ENCODE measurements at places on chromosomes 7 and 10.

DNA sequence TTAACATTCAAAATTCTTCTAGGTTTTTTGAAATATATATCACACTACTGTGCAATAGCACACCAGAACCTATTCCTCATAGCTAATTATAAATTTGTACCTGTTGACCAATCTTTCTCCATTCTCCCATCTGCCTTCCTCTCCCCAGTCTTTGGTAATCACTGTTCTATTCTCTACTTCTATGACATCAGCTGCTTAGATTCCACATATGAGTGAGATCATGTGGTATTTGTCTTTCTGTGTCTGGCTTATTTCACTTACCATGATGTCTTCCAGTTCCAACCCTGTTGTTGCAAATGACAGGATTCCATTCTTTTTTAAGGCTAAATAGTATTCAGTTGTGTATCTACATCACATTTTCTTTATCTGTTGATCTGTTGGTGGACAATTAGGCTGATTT is 54.4 kb upstream of the CCDC6 start:
- DNase-seq = no peak

DNA sequence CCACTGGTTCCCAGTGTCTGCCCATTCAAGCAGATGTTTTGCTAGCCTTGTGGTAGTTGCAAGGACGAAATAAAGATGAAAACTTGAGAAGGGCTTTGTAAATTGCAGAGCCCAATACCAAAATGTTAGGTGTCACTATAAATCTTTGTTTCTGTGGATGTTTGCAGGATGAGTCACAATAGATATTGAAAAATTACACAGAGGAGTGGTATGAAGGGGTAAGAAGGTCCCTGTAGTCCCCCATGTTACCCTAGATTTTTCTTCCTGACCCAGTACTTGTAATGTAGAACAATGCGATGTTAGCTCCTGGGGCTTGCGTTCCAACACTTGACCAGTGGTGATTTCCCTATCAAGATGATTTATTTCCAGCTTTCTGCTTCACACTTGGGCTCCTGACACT is 102.6 kb upstream of the LYZL1 start:
- DNase-seq = no peak

GRCh38 chr7:13797545-13797944 is 191.9 kb downstream of the ETV1 start:
- no peak for DNase-seq

GRCh38 chr7:113796557-113796956 is 122.3 kb downstream of the PPP1R3A start:
- DNase-seq = no peak

- no peak for DNase-seq
Measured at GRCh38 chr10:77043420-77043763, 594.2 kb downstream of the KCNMA1 start.

GRCh38 chr7:22351878-22352277 is 5.1 kb downstream of the RAPGEF5 start:
- DNase-seq = no peak

GRCh38 chr7:142716596-142716995 is 32.7 kb upstream of the PRSS1 start:
- no peak for DNase-seq

- DNase-seq = no peak
Measured at GRCh38 chr10:110725801-110726630, 81.9 kb downstream of the RBM20 start.

- DNase-seq = no peak
Measured at GRCh38 chr7:83366629-83367028, 203.9 kb upstream of the PCLO start.

DNA sequence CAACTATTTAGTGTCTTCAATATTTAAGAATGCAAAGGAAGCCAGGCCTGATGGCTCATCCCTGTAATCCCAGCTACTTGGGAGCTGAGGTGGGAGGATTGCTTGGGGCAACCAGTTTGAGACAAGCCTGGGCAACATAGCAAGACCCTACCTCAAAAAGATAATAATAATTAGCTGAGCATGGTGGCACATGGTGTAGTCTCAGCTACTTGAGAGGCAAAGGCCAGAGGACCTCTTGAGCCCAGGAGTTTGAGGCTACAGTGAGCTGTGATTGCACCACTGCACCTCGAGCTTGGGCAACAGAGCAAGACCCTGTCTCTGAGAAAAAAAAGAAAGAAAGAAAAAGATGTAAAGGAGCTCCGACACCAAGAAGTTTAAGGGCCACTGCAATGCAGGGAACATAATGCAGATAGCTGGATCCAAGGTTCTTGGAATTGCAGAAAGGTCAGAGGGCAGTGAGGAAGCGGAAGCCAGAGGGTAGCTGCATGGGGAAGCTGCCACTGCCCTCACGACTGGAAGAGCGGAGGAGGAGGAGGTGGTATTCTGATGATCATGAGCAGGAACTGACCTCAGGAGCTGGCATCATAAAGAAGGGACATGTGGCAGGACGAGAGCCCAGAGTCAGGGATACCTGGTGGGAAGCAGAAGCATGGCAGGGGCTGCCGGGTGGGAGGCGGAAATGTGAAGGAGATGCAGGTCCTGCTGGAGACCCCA is 60.2 kb upstream of the PODXL start:
- DNase-seq = no peak

GRCh38 chr10:70673929-70674559 is 1.7 kb downstream of the ADAMTS14 start:
- DNase-seq = no peak

GRCh38 chr7:21443149-21443841 is 15.4 kb downstream of the SP4 start:
- no peak for DNase-seq

- no peak for DNase-seq
Measured at GRCh38 chr10:70223728-70224127, 9.5 kb downstream of the PPA1 start.

GRCh38 chr7:29320577-29320976 is 126.0 kb downstream of the CHN2 start:
- DNase-seq = no peak

DNA sequence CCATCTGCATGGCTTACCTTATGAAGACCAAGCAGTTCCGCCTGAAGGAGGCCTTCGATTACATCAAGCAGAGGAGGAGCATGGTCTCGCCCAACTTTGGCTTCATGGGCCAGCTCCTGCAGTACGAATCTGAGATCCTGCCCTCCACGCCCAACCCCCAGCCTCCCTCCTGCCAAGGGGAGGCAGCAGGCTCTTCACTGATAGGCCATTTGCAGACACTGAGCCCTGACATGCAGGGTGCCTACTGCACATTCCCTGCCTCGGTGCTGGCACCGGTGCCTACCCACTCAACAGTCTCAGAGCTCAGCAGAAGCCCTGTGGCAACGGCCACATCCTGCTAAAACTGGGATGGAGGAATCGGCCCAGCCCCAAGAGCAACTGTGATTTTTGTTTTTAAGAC is 12.4 kb downstream of the DUSP5 start:
- DNase-seq = no peak

DNA sequence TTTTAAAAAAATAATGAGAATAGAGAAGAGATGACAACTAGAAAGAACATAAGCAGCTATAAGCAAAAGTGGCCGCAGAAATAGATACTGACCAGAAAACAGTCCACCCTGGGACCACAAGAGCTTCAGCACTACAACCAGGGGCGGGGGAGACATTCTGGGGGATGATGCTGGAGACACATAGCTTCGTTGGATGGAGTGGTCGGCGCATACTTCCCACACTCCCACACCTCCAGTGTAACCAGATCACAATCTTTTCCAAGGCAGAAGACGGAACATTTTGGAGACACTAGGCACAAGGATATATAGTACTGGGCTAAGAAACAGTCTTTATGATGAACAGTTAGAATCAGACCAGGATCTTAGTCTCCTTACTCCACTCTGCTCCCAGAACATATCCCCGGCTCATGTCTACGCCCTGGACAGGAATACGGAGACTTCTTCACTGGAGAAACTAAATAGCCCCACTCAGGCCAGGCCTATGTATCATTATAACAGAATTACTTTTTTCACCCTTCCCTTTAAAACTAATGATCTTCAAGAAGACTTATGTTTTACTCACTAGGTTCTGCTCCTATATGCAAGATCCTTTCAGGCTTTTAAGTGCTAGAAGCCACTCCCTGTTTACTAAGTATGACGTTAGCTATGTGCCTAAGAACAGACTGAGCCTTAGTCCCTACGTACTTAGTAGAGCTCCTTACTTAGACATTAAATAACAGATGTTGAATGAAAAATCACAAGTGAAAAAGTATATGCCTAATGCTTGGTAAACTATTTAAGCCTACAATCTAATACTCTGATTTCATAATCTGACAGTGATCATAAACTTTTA is 169.6 kb downstream of the SRPK2 start:
- no peak for DNase-seq

GRCh38 chr10:73922864-73923133 is 11.9 kb downstream of the PLAU start:
- no peak for DNase-seq

DNA sequence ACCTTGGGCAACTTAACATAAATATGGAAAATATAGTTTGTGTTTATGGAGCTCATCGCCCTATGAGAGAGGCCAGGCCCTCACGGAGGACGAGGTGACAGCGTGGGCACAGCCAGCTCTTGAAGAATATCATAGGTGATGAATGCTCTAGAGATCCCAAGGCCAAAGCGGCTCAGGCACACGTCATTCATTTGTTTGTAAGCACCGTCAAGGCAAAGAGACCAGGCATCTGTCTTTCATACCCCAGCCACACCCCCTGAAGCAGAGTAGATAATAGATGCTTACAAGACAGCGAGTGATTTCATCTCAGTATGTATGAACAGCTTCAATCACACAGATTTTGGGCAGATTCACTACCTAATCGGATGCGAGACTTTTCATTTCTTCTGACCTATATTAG is 242.1 kb upstream of the C7orf33 start:
- DNase-seq = no peak

GRCh38 chr10:118785551-118785950 is 30.8 kb upstream of the CACUL1 start:
- no peak for DNase-seq

DNA sequence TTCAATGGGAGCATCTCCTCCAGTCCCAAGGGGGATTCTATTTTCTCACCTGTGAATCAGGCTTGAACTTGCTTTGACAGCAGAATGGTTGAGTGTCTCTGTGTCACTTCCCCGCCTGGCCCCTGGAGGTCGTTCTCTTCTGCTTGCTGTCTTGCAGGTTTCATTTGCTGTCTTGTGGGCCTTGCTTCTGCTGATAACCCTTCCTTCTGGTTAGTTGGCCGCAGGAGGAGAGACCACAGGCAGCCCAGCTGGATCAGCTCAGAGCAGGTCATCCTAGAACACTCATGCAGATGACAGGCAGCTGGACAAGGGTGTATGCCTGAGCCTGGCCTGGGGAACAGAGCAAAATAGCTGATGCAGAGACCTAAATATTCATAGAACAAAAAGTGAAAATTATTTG is 344.2 kb upstream of the ADARB2 start:
- no peak for DNase-seq

DNA sequence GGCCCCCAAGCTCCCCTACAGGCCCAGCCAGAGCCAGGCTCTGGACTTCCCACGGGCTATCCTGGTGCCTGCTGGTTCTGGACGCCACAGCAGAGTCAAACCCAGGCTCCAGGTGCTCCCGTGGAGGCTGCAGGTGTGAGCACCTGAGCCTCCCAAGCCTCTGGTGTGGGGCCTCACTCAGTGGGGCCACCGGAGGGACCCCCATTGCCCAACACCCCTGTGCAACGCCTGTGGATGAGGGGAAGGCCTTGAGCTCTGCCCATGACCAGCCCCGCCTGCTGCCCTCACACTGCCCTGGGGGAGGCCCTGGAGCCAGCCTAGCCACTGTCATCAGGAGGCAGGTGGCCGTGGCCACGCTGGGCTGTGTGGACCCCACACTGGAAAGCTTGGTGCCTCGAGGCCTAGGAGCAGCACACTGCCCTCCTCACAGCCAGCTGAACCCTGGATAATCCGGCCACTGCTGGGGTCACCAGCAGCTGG is 229.3 kb downstream of the MAD1L1 start:
- no peak for DNase-seq

DNA sequence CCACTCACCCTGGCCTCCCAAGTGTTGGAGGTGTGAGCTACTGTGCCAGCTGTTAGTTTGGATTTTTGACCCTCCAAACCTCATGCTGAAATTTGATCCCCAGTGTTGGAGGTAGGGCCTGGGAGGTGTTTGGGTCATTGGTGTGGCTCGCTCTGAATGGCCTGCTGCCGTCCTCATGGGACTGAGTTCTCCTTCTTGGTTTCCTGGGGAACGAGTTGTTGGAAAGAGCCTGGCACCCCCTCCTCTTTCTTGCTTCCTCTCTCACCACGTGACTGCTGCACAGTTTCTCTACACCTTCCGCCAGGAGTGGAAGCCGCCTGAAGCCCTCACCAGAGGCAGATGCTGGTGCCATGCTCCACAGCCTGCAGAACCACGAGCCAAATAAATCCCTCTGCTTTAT is 253.5 kb downstream of the PHTF2 start:
- no peak for DNase-seq

DNA sequence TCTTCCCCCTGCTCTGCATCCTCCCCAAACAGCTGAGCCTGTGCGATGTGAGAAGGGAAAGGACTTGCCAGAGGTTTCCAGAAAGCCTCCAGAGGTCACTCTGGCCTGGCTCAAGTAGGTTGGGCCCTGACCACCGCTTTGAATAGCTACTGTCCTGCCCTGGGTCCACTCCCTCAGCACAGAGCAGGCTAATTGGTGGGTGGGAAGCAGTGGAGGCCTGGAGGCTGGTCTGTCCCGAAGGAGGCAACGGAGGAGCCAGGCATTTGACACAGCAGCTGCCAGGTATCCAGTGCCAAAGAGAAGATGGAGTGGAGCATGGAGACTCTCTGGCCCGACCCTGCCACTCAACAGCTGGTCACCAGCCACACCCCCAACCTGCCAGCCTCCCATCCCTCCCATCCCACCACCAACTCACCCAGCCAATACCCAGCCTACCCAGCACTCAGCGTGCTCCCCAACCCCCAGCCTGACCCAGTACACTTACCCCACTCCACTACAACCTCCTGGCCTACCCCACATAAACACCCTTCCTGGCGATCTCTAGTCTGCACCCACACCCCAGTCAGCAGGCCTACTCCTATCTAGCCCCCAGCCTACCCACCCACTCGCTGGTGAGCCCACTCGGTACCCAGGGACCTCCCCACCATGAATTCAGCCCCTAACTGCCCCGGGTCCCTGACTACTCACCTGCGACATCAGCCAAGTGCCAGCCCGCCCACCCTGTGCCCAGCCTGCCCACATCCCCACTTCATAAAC is 64.6 kb upstream of the COL13A1 start:
- no peak for DNase-seq

- DNase-seq = no peak
Measured at GRCh38 chr10:9545073-9545472, 1472.6 kb upstream of the CELF2 start.

DNA sequence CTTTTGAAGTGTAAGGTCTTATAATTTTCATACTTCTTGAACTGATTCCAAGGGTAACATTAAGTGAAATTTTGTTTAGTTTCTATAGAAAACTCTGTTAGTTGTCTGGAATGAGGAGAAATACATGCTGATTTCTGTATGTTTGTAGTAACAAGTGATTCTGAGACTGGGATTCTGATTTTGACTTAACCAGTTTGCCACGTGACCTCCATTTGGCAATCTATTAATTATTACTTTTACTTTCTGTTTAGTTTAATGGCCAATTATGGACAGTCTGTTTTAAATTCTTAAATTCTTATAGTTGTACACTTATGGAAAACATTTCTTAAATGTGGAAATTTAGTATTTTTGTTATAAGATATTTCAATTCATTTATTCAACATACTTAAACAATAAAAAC is 163.1 kb downstream of the ADK start:
- DNase-seq = no peak
